ENCODE measurements at places on chromosomes 12 and 14.

- no peak for DNase-seq
Observed at GRCh38 chr14:65639216-65639615, 226.7 kb downstream of the FUT8 start.

- DNase-seq, result no peak
Observed at GRCh38 chr14:67539116-67539515, 6.0 kb downstream of the PLEKHH1 start.

- no peak for DNase-seq
Observed at GRCh38 chr12:34257093-34257492, 234.8 kb downstream of the ALG10 start.

GRCh38 chr12:132142679-132143335 lies 1.3 kb downstream of the DDX51 start:
- no peak for DNase-seq

- DNase-seq, result no peak
Observed at GRCh38 chr12:116582610-116583009, 23.4 kb downstream of the MAP1LC3B2 start.

- DNase-seq, result no peak
Observed at GRCh38 chr12:39431797-39432196, 11.1 kb downstream of the KIF21A start.

GRCh38 chr14:78164226-78164853 lies 5.8 kb upstream of the NRXN3 start:
- peak; percentile 34 for DNase-seq

DNA sequence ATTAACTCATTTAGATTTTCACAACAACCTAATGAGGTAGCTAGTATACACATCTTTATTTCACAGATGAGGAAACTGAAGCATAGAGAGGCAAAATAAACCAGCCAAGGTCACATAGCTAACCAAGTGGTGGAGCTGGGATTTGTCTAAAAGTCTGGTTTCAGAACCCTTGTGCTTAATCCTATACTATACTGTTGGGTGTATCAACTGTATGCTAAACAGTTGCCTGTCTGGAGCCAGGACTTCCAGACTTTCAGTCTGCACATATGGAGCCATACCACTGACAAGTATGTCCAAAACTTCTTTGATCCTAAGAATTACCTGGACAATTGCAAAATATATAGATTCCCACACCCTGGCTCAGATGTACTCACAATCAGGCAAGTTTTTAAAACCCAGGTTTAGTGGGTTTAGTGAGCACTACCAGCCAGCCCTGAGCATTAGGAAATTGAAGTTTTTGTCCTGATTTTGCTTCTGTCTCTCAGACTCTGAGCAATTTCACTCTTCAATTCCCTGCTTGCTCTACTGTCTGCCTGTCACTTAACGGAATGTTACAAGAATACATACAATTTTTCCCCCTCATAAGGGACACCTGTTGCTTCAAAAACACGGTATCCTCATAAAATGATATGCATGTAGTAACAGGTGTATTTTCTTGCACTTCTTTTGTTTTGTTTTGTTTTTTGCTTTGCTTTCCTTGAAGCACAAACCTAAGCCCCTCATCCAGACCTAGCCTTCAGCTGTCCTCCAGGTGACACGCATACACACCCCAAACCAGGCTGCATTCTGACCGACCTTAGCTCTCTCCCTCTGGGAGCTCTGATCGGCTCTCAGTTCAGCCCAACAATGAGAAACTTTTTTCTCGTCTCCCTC lies 9.6 kb upstream of the SALL2 start:
- no peak for DNase-seq

- DNase-seq, result no peak
Observed at GRCh38 chr12:11765817-11766794, 116.6 kb downstream of the ETV6 start.

- no peak for DNase-seq
Observed at GRCh38 chr14:54584097-54584496, 17.2 kb downstream of the SAMD4A start.

DNA sequence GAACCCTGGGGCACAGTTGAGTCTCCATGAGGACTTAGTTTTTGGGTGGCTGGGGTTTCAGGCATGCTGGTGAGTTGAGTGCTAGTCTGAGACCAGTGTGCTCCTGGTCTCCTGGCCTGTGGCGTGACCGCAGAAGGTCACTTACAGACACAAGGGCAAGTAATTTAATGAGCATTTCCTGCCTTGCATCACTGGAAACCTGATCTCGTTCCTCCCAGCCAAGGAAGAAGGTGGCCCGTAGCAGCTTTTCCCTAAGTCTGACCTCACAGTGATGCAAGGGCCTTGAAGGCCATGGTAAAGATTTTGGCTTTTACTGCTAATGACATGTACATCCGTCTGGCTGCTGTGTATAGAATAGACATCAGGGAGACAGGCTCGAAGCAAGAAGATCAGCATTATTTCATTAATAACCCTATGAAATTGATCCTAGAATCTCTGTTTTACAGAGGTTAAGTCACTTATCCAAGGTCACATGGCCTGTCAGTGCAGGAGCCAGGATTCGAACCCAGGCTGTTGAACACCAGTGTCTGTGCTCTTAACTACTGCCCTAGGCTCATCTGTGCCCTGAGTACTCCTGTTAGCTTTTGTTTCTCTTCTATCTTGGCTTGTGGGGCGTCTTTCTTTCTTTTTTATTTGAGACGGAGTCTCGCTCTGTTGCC lies 4.6 kb downstream of the TMEM120B start:
- no peak for DNase-seq

DNA sequence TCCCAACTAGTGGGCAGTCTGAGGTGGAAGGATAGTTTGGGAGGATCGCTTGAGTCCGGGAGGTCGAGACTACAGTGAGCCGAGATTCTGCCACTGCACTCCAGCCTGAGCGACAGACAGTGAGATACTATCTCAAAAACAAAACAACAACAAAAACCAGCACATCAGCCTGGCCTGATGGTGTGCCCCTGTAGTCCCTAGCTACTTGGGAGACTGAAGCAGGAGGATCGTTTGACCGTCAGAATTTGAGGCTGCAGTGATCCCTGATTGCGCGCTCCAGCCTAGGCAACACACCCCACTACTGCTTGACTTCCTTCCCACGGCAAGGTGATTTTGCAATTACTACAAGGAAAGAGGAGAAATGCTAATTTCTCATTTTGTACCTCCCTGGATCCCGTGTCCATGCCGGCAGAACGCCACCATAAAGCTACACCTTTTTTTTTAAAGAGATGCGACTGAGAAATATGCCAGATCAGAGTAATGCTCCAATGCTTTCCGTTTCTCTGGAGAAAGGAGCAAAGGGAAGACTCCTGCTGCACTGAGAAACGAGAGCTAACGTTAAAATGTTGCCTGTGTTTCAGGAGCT lies 672 bp upstream of the SCFD1 start:
- DNase-seq, result peak; percentile 42

DNA sequence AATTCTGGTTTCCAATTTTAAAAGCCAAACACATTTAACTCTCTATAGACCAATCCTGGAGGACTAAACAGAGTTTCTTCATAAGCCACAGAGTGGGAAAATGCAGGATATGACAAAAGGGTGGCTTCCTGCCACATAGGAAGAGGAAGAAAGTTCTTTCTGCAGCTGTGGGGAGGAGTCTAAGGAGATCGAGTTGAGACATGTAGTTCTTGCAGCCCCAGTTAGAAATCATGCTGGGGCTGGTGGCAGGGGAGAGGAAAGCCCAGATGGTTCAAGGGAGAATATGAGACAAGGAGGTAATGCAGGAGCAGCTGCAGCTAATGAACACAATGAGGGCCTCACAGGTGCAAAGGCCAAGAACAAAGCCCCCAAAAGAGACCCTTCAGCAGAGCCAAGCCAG lies 85.0 kb upstream of the ARID2 start:
- no peak for DNase-seq

DNA sequence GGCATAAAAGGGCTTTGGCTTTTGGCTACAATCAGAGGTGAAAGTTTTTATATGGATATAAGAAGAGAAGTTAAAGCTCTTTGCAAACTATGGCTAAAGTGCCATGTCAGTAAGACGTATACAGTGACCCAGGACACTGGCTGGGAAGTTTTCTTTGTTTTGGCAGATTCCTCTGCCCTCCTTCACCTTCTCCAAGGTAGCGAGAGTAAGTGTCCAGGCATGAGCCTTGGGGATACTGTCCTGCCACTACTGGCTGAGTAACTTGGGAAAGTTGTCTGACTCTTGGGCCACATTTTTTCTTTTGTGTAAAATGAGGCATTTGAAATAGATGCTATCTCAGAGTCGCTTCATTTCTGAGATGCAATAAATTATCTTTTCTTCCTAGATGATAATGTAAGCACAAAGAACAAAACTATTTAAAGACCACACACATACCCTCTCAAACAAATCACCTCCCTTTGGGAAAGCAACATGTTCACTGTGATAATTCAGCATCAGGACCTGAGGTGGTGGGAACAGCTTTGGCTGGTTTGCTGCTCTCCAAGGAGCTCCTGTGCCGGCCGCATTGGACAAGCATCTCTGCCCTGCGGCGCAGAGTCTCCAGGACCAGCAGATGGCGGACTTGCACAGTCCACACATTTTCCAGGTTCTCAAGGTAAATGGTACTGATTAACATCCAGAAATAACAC lies 106.3 kb downstream of the PTCSC3 start:
- peak; percentile 71 for DNase-seq

- DNase-seq, result peak; percentile 26
Observed at GRCh38 chr12:90013409-90013808, 304.8 kb upstream of the ATP2B1 start.

DNA sequence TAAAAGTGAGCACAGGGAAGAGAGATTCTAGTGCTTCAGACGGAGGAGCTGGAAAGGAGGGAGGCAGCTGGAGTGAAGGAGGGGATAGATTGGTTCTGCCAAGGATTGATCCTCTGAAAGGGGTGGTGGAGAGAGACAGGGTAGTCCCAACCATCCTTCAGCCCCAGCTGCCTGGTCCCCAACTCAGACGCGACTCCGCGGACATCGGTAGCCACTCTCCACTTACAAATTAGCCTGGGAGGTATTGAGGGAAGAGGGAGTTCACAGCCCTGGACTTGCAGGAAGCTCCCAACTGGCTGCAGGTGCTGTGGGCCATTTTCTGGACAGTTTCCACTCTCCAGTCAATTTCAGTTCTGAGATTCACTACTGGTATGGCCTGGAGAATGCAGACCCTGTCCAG lies 1.2 kb downstream of the PLEKHD1 start:
- no peak for DNase-seq

GRCh38 chr14:61997161-61997560 lies 234.9 kb downstream of the SNAPC1 start:
- DNase-seq, result no peak

DNA sequence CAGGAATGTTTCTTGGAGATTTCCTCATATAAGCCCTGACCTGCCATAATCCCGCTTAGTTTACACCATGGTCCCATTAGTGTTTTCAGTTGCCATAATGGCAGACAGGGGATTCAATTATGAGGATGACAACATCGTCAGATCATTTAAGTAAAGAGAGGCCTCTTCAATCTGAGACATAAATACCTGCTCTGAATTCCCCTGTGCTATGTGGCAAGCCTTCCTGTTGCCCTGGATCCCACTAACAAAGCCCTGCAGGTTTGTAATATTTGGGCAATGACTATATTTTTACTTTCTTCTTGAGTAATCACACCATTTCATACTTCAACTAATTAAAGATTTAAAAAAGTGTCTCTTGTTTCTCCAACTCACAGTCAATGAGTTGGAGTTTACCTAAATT lies 108.9 kb downstream of the TRAFD1 start:
- no peak for DNase-seq

DNA sequence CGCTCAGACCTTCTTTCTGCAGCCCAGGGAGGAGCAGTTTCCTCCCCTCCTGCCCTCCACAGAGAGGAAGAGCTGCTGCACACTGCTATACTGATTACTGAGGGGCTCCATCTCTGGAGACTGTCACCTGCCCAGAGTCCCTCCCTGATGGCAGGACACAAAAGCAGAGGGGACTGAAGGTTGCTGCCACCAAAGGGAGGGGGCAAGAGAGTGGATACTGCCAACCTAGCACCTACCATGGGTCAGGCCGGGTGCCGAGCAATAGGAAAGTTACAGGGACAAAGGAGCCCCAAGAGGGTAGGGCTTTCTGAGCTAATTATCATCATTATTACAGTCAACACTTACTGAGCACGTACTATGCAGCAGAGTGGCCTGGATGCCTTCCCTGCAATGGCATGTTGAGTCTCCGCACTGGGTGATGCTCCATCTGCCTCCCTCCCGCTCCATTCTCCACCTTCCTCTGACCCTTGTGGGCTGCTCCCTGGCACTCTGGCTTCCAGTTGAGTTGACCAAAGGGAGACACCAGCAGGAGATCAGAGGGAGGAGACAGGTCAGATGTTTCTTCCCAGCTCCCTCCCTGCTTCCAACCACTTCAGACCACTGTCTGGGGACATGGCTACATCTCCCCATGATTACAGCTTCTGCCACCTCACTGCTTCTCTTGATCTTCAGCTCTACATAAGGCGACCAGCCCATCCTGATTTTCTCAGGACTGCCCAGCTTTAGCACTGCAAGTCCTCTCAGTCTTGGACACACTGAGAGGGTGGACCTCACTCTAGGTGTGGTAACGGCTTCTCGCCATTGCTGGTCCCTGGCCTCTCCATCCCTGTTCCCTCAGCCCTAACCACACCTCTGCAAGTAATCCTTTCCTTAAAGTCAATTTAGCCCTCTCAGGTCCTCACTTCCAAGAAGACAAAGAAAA lies 2.6 kb upstream of the KRT79 start:
- DNase-seq, result no peak

- no peak for DNase-seq
Observed at GRCh38 chr12:70180130-70180529, 63.1 kb upstream of the CNOT2 start.

- DNase-seq, result no peak
Observed at GRCh38 chr12:124524231-124524925, 43.0 kb downstream of the NCOR2 start.

DNA sequence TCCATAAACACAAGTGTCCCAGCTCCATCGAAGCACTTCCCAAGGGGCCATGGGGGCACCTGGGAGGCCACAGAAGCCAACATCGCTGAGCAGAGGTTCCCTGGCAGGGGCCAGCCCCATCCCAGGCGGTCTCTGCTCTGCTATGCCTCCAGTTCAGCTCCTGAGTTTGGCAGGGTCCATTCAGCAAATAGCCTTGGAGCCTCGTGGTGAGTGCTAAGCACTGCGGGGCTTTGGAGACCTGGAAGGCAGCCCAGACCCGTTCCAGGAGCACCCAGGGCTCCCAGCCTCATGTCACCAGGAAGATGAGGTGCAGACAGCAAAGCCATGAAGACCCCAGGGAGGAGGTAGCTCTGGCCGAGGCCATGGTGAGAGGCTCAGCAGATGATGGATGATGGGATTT lies 109.5 kb downstream of the LGMN start:
- DNase-seq, result no peak

DNA sequence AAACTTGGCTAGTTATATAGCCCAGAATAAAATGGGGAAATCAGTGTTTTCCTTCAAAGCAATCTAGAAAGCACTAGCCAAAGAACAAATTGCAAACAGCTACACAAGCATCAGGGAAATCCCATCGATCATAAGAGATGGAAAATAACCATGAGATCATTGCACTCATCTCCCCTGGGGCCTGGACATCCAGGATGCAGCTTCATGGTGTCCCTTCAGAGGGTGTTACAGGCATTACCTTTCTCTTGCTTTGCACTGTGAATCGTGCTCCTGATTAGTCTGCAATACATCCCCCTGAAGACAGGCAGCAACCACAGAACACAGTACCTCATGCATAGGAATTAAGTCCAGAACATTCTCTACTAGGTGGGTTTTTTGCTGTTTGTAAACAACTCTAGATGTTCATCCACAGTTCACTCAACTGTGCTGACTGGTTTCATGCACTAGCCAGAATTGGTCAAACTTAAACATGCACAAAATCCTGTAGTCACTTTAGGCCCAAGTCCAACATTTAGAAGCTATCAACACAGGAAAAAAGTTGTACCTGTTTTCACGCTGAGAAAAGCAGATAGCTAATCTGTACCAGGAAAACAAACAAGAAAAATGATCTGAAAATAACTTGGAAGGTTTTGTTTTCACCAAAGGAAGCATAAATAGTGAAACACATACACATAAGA lies 120.1 kb downstream of the ZFP36L1 start:
- no peak for DNase-seq

All from HT-29 (cell line).